GM23338 (cell line): ENCODE measurements at places on chromosomes 12 and 14. TPM values are rescaled to one million over a fixed set of nuclear protein-coding genes. Genes with fewer than 3 reads are reported as not detected.

Gene PIK3C2G
- polyA plus RNA-seq, result not detected in 2 replicates

Gene RNF212B
- polyA plus RNA-seq, result 0.68 TPM in 1 of 2 replicates, not detected in the other

Gene PTPRB
- 0.13 and 0.24 TPM in 2 replicates for polyA plus RNA-seq

Gene LAG3
- 3.7 and 3.9 TPM in 2 replicates for polyA plus RNA-seq

Gene NFATC4
- 16.7 and 20.9 TPM in 2 replicates for polyA plus RNA-seq

Gene TAS2R31
- 0.21 TPM in 1 of 2 replicates, not detected in the other for polyA plus RNA-seq

Gene RHEBL1
- 9.4 and 10.7 TPM in 2 replicates for polyA plus RNA-seq

Gene ESRRB
- polyA plus RNA-seq, result 0.09 and 0.31 TPM in 2 replicates

Gene SLC25A47
- polyA plus RNA-seq, result not detected in 2 replicates

Gene VDR
- 0.35 and 0.37 TPM in 2 replicates for polyA plus RNA-seq

Gene EXD2
- 9.9 and 10.3 TPM in 2 replicates for polyA plus RNA-seq

Gene METTL3
- 87.0 and 100 TPM in 2 replicates for polyA plus RNA-seq

Gene CLEC12A
- not detected in 2 replicates for polyA plus RNA-seq

Gene LHX5
- polyA plus RNA-seq, result 0.16 and 0.18 TPM in 2 replicates

Gene ACVRL1
- 0.23 TPM in 1 of 2 replicates, not detected in the other for polyA plus RNA-seq

Gene TAS2R20
- not detected in 2 replicates for polyA plus RNA-seq

Gene IL23A
- 8.0 and 9.3 TPM in 2 replicates for polyA plus RNA-seq

Gene GRIP1
- 4.5 and 5.1 TPM in 2 replicates for polyA plus RNA-seq

Gene LMO3
- polyA plus RNA-seq, result 5.8 and 7.9 TPM in 2 replicates

Gene HCFC2
- polyA plus RNA-seq, result 1.1 and 2.5 TPM in 2 replicates

Gene KRT83
- polyA plus RNA-seq, result not detected in 2 replicates

Gene LRFN5
- polyA plus RNA-seq, result 1.5 and 1.9 TPM in 2 replicates

Gene DUSP6
- 100 and 117 TPM in 2 replicates for polyA plus RNA-seq

Gene ANAPC5
- polyA plus RNA-seq, result 62.4 and 65.9 TPM in 2 replicates

Gene ADAMTS20
- polyA plus RNA-seq, result 1.5 and 2.0 TPM in 2 replicates

Gene IFNG-AS1
- not detected in 2 replicates for polyA plus RNA-seq

Gene CCDC184
- 1.8 and 2.8 TPM in 2 replicates for polyA plus RNA-seq

Gene KRT2
- not detected in 2 replicates for polyA plus RNA-seq

Gene CD4
- polyA plus RNA-seq, result 2.0 and 2.1 TPM in 2 replicates

Gene REM2
- 2.9 and 3.0 TPM in 2 replicates for polyA plus RNA-seq

Gene BBOF1
- 0.40 and 0.53 TPM in 2 replicates for polyA plus RNA-seq

Gene ACTR6
- polyA plus RNA-seq, result 42.5 and 44.2 TPM in 2 replicates

Gene TEX22
- 0.10 and 0.21 TPM in 2 replicates for polyA plus RNA-seq

Gene TAC3
- 35.1 and 37.5 TPM in 2 replicates for polyA plus RNA-seq

Gene LRIG3
- polyA plus RNA-seq, result 1.6 and 1.9 TPM in 2 replicates

Gene TRIM9
- polyA plus RNA-seq, result 3.7 and 4.4 TPM in 2 replicates

Gene NTN4
- polyA plus RNA-seq, result 0.89 and 1.5 TPM in 2 replicates

Gene DBX2
- 0.18 and 0.19 TPM in 2 replicates for polyA plus RNA-seq

Gene COQ10A
- polyA plus RNA-seq, result 12.0 and 12.8 TPM in 2 replicates

Gene NANOG
- polyA plus RNA-seq, result 42.0 and 48.5 TPM in 2 replicates

Gene RERG
- 0.99 and 1.1 TPM in 2 replicates for polyA plus RNA-seq
